ENCODE measurements at places on chromosomes 1 and 21.

- DNase-seq, result peak; percentile 64
Measured at GRCh38 chr1:180533266-180533987, 25.3 kb upstream of the OVAAL start.

DNA sequence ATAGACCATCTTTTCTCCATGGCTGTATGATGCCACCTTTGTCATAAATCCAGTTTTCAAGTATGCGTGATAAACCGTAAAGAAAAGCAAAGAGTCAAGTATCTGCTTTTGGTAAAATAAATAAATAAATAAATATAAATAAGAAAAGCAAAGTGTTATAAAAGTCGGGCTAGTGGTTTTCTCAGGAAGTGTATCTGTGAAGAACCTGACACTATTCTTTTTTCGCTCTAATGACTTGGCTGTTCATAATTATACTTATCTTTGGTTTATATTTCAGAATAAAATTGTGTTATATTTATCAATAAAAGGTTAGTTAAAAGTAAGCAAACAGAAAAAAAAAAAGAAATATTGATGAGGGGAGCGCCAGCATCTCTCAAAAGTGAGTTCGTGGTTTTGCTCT, 594 bp upstream of the EXO5 start:
- no peak for DNase-seq

DNA sequence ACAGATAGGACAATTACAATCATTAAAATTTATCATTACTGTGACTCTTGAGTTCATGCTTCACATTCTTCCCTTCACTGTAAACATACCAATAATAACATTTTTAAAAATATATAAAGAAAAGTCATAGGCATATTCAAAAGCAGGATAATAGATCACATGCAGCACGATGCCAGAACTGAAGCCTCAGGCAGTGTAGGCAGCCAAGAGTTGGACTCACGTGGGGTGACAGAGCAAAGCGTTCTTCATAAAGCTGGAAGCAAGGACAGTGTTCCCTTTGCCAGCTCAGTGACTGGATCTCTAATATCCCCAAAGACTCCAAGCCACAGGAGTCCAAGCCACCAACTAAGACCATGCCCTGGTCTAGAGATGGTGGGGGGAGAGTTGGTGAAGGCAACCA, 77.7 kb downstream of the ODF2L start:
- DNase-seq, result no peak

- DNase-seq, result no peak
Measured at GRCh38 chr1:24435782-24436365, 20.3 kb downstream of the NIPAL3 start.

GRCh38 chr1:84376000-84376910, 22.0 kb upstream of the DNASE2B start:
- peak; percentile 22 for DNase-seq

GRCh38 chr1:198922638-198923430, 284.0 kb downstream of the PTPRC start:
- no peak for DNase-seq
